ENCODE measurements at places on chromosomes 2 and 18. TPM values are rescaled to one million over a fixed set of nuclear protein-coding genes. Genes with fewer than 3 reads are reported as not detected.

GRCh38 chr2:195912079-195912478 is 156.6 kb downstream of the DNAH7 start:
- DNase-seq: no peak

GRCh38 chr2:143210446-143210819 is 81.2 kb downstream of the ARHGAP15 start:
- no peak for DNase-seq

DNA sequence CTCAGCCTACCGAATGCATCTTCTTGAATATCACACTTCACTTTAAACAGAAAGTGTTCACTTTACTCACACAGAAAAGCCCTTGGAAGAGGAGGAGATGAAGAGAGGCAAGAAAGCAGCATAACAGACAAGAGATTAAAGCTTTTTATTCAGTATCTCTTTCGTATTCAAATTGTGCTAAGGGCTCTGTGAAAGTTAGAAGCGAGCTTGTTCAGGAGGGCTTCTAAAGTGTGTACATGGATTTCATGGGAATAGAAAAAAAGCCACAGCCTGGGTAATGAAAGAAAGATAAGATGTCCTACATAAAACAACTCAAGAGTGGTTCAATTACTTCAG is 531.9 kb downstream of the TMEM182 start:
- no peak for DNase-seq

DNA sequence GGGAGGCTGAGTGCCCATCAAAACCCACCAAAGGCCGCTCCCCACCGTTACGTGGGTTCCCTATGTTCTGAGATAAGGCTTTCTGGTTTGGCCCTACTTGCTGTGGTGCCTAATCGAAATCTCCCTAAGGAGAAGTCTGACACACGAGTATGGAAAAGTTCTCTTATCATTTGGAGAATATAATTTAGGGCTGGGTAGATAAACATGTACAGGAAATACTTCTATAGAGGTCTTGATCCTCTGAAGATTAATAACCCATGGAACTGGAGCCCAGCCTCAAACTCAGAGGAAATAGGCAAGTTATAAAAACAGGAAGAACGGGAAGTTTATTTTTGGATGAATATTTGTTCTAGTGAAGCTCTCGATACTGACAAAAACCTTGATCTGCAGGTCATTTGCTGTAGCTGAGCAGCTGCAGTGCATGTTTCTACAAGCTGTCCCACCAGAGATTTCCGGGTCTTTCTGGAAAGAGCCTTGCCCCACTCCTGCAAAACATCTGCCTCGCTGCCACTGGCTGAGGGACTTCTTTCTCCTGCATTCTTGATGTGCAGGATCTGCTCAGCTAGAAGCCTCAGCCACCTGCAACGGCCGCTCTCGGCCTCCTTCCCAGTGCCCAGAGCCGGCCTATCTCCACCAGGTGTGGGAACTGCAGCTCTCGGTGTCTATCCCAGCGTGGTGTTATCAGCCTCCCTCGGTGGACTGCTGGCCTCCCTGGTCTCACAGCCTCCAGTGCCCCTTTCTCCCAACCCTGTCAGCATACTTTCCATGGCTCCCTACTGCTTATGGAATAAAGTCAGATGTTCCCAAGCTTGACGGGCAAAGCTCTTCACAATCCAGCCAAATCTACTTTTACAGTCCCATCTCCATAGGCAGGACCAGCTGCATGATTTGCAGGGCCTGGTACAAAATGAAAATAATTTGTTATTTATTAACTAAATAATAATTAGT is 48.6 kb downstream of the SPRED2 start:
- peak; percentile 23 for DNase-seq

XDH gene
- polyA plus RNA-seq: not detected

TUBA3E gene
- polyA plus RNA-seq: 286 TPM

All from heart right ventricle (tissue), 16 donors.